ENCODE measurements at places on chromosomes 5 and 9.

GRCh38 chr9:92976431-92976830 lies 29.1 kb downstream of the FGD3 start:
- DNase-seq = no peak

GRCh38 chr9:19331877-19332276 lies 48.2 kb downstream of the RPS6 start:
- no peak for DNase-seq

DNA sequence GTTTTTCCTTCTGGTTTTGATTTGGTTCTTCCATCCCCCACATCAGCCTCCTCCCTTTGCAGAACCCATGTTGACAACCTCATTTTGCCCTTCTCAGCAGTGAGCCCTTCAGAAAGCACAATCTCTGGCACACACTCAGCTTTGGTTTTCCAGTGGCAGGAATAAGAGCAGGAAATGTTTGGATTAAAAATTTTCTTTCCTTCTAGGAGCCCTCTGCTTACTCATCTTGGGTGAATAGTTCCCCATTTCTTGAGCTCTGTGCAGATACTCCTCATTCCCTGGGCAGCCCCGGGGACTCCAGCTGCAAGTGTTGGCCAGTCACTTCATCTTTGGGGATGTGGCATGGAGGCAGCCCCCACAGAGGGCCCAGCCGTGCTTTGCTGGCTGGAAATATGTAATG lies 170.5 kb downstream of the NR3C1 start:
- no peak for DNase-seq

- no peak for DNase-seq
These were observed 142.9 kb upstream of the MSX2 start for GRCh38 chr5:174581479-174581878.

GRCh38 chr5:1640421-1640881 lies 116.7 kb upstream of the LPCAT1 start:
- DNase-seq = no peak

DNA sequence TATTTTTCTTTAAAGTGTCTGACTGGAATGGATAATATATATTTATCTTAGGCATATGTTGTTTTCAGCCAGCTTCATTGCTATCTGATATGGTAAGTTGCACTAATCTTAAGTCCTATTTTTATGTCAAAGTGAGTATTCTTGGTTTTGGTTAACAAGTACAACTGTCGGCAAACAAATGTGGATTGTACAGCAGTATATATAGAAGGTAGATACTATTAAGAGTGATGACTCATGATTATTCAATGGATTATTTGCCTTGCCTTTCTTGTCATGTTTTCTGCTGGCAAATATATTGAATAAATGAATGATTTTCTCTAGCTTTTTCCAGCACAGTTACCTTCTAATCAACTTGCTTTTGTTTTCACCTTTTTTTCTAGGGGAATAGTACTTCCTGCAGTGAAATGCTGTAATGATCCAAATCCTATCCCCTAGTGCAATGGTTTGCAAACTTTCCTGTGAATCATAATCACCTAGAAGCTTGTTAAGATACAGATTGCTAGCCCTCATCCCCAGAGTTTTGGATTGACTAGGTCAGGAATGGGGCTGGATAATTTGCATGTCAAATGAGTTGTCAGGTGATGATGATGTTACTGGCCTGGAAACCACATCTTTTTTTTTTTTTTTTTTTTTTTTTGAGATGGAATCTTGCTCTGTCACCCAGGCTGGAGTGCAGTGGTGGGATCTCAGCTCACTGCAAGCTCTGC lies 60.8 kb upstream of the ARRDC3 start:
- DNase-seq = no peak

- DNase-seq = no peak
These were observed 1.3 kb downstream of the GPSM1 start for GRCh38 chr9:136328622-136329041.

DNA sequence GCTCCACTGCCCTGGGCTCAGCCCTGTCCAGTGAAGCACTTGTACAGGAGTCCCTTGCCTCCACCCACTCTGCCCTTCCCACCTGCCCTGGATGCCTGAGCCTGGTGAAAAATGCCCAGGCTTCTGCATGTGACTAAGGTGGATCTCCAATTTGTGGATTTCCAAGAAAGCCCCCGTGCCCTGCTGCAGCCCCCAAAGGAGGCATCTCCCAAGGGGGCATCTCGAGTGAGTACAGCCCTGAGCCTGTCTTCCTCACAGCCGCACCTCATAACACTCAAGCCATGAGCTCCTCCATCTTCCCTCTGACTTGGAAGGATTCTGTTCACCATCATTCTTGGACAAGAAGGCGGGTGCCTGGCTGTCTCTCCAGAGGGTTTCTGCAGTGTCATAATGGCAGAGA lies 158.0 kb upstream of the PPP1R26 start:
- DNase-seq = no peak

GRCh38 chr9:5178126-5178805 lies 7.2 kb downstream of the INSL6 start:
- DNase-seq = no peak

DNA sequence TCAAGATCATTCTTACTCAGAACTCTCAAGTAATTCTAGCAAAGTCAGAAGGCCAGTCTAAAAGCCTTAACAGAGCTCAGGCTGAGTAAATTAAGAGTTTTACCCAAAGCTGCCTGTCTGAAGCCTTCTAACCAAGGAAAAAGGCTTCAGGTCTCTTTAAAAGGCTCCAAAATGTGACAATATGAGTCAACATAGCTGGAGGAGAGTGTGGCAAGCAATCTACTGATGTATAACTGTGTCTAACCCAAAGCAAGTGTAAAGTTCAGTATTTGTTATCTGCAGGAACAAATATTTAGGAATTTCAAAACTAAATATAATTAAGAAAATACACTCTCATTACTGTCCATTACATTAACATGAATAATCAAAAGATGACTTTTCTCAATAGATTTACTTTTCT lies 11.0 kb downstream of the ZBTB5 start:
- DNase-seq = no peak

DNA sequence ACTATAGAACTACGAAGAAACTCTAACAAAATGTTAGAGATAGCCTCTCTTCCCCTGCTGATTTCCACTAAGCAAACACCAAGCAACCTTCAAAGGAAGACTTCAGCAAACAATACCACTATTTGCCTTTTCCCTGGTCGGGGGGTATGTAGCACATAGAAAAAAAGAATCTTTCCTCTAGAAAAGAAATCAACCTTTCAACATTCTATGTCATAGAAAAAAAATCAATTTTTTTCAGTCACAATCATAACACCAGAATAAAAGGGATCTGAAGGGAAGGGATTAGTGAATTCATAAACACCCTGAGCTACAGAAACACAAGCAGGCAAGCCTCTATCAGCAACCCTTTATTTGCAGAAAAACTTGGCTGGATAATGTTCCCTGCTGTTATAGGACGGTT lies 15.3 kb downstream of the ABCA1 start:
- DNase-seq = no peak

DNA sequence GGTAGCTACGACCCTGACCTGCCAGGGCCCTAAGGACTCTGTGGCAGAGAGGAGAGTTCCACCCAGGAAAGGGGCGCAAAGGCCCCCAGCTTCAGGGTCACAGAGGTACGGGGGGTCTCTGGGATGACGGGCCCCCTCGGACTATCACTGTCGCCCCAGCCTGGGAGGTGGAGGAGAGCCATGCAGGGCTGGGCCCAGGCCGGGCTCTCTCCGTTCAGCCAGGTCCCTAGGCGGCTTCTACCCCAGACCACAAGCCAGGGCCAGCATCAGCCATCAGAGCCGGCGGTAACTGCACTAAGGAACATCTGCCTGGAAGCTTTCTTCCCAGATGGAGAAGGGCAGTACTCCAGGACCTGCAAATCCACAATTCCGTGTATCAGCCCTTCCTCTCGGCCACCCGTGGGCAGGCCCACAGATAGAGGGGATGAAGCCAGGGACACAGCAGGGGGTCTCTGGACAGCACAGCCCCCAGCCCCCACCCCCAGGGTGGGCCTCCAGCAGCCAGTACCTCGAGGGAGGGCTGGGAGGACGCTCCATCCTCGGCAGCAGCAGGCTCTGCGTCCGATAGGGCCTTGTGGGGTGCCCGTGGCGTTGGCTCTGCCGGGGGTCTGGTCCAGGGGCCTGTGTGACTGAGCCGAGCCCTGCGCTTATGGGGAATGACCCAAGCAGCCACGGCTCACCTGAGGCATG lies 38.4 kb downstream of the NACC2 start:
- DNase-seq = no peak

DNA sequence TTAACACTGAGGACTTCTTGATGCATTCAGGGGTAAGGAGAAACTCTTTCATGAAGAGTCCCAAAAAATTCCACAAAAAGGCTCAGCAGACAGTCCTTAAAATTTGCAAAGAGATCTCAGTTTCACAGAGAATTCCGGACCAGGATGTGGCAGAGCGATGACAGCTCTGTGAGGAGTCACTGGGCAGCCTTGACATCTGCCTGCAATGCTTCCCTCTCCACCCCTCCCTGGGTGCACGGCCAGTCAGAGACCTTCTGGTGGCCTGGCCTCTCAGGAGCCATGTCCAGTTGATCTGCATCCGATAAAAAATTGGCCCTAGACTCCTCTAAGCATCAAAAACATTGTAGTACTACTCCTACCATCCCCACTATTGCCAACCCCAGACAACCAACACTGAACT lies 76.8 kb downstream of the MACROH2A1 start:
- no peak for DNase-seq

- DNase-seq = no peak
These were observed 13.9 kb upstream of the FNIP1 start for GRCh38 chr5:131810510-131811249.

Data from activated CD4-positive, alpha-beta T cell treated with anti-CD3 and anti-CD28 coated beads for 1 hour (primary cell).